Fibroblast of mammary gland (primary cell): ENCODE measurements at places on chromosomes 7 and 10.

DNA sequence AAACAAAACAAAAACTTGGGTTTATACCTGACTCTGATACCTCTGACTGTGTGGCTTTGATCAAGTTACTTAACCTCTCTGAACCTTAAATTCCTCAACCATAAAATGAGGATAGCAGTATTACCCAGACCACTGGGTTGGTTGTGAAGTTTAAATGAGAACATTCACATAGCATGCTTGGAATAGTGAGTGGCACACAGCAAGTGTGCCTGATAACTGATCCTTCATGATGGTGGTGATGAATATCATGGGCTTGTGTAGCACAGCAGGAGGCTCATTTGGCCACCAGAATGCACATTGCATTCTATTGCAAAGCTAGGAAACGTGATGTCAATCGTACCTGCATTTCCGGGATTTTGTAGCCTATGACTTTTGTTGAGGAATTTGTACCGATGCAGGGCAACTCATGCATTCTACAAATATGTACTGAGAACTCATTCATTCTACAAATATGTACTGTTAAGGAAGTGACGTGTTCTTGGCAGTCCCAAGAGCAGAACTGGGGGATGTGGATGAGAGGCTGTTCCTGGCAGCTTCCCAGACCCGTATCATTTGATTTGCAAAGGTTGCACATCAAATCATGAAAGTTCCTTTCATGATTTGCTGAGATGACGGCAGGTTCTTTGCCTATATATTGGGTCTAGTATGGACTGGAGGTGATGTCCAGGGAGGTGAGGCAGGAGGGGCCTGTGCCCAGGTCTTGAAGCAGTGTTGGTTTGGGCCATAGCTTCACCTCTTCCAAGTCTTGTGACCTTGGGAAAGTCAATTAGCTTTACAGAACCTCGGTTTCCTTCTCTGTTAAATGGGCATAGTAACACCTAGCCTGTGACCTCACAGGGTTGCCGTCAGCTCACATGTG, 94.6 kb upstream of the SMNDC1 start:
- DNase-seq: peak; percentile 99

GRCh38 chr7:116377721-116378120, 121.8 kb upstream of the CAV2 start:
- no peak for DNase-seq

- DNase-seq: no peak
Measured at GRCh38 chr7:30771880-30772425, 736 bp downstream of the MINDY4 start.

DNA sequence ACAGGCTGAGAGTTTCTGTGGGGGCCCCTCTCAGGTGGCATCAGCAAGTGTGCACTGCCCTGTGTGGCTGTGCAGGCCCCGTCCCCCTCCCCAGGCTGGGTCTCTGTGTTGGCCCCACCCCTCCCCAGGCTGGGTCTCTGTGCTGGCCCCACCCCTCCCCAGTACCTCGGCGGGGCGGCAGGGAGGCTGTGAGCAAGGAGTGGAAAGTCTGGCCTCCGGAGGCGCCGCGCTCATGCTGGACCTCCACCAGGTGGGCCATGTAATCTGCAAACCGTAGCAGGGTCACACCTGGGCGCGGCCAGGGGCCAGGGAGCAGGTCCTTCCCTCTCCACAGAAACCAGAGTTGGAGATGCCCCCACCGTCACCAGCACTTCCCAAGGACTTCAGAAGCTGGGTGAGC, 21.4 kb upstream of the MICALL2 start:
- DNase-seq: no peak
